Stimulated activated CD8-positive, alpha-beta memory T cell treated with anti-CD3 and anti-CD28 coated beads, Interleukin-4, amount 100 ng/mL, for 4 hours (primary cell): ENCODE measurements at places on chromosomes 7 and 10.

- no peak for DNase-seq
These were observed 108.8 kb downstream of the EGFR start for GRCh38 chr7:55127622-55128081.

- no peak for DNase-seq
These were observed 251.3 kb upstream of the VWC2 start for GRCh38 chr7:49522111-49522510.

DNA sequence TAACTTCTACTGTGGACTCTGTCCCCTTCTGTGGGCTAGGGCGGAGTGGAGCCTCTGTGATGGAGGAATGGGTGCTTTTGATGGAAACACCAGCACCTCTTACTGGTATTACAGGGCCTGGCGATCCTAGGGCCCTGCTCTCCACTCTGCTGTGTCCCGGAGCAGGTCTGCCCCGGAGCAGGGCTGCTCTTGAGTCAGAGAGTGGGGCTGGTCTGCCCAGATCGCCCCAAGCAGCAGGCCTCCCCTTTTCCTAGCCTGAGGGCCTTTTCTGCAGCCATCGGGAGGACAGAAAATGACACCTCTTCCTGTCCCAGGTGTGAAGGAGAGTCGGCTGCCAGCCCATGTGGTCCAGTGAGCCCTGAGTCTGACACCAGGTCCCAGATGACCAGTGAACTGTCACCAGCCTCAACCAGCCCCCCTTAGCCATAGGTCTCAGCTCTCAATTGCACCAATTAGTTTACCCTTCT is 1.4 kb downstream of the ZNF282 start:
- DNase-seq = no peak

DNA sequence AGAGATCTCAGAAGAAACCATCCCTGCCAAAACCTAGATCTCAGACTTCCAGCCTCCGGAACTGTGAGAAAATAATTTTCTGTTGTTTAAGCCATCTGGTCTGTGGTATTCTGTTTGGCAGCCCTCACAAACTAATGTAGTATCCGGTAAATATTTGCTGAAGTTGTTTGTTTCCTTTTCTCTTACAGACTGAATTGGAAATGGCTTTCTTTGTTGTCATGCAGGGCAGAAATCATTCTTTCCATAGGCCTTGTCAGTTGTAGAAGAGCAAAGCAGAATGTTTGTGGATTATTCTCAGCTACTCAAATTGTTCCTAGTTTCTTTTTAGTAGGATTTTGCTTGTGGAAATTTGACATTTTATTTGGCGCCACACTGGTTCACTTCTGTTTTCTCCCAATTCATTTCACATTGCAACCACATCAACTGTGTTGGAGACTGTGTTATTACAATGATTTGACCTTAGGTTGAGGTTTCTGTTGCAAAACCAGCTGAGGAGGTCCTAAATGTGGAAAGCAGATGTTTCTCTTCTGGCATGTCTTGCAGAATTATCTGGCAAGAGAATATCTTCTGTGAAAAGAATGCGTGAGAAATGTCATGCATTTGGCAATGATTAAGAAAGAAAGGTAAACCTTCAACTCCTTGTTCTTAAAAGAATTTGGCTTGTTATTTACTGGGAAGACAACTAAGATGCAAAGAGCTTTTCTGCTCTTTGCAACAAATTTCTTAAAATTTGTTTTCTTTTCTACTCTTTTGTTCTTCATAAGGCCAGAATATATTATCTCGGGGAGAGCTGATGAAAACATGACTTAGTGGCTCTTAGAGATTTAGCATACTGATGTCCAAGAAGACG is 25.8 kb downstream of the ACTA2 start:
- DNase-seq = no peak

GRCh38 chr7:53218730-53219504 is 183.5 kb downstream of the POM121L12 start:
- no peak for DNase-seq

DNA sequence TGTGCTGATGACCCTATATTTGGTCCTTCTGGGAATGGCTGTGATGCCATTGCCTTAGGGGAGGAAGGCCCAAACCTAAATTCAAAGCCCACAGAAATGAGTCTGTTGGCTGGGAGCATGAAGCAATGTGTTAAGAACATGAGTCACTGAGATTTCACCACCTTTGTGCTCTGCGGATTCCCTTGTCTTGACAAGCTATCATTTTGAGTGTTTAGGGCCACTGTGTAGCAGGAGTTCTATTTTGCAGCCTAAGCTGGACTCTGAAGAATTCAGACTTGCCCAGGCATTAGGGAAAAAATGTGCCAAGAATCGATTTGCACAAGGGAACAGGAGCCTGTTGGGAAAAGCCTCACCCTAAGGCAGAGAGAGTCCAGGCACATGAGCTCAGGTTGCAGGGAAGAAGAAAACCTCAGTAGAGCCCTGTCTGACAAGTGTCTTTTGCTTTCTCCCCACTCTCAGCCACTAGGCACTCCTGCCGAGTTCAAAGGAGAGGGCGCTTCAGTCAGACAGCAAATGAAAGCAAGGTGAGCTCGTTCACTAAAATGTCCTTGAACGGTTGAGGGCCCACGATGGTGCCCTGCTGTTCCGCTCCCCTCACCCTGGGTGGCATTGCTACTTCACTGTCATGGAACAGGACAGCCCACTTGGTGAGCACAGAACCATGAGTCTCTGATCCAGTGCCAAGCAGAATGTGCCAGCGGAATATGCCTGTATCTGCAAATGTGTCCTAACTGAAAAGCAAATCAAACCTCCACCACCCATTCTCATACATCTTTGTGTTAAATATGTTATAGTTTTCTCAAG is 93.6 kb downstream of the PRLHR start:
- DNase-seq = no peak

DNA sequence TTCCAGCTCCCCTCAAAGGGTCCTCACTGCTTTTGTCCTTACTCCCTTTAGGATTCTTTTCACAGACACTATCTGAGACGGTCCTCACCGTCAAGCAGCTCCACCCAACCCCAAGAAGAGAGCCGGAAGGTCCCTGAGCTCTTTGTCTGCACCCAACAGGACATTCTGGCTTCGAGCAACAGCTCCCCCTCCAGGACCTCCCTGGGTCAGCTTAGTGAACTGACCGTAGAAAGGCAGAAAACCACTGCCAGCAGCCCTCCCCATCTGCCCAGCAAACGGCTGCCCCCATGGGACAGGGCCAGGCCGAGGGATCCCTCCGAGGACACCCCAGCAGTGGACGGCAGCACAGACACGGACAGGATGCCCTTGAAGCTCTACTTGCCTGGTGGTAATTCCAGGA is 19.9 kb downstream of the MINDY4 start:
- no peak for DNase-seq

DNA sequence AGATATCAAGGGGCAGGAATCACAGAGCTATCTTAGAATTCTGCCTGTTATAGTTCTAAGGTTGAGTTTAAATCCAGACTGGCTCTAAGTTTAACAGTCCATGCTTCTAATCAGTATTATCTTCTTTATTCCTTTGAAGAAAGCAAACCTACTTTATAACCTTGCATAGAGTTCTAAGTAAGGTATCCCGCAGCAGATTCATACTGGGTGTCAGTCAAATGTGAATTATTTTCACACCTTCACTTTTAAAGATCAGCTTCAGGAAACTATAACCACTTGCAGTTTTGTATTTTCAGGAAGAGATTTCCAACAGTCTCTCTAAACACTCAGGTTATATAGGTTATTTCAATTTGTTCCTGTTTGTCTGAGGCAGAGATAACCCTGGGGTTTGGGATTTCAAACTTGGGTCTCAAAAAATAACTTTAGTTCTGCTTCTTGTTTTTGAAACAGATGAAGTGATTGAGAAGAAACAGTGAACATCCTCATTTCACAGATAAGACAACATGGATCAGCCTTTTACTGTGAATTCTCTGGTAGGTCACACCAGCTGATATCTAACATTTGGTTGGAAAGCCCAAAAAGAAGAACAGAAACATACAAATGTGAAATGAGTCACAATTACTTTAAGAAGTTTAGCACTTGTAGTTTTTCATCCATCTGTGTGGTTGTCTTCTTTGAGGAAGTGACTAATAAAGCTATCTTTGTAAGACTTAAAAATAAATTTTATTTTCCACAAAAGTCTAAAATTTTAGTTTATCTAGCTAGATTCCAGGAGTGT is 21.4 kb downstream of the STAMBPL1 start:
- DNase-seq = no peak
